Activated CD8-positive, alpha-beta T cell treated with anti-CD3 and anti-CD28 coated beads, Interleukin-2, amount 10 ng/mL, durations not matched to agents 7 days and 5 days (primary cell): ENCODE measurements at places on chromosomes 2 and 18. TPM values are rescaled to one million over a fixed set of nuclear protein-coding genes. Genes with fewer than 3 reads are reported as not detected.

CDH7 gene
- total RNA-seq = not detected

LIMS2 gene
- 38.3 TPM for total RNA-seq

DPYSL5 gene
- not detected for total RNA-seq

SDC1 gene
- not detected for total RNA-seq

DNAH6 gene
- total RNA-seq = 0.89 TPM

SLC5A7 gene
- total RNA-seq = not detected

ARHGAP15 gene
- 158 TPM for total RNA-seq

PAX8 gene
- total RNA-seq = 0.21 TPM

TSPYL6 gene
- total RNA-seq = not detected

CFAP65 gene
- total RNA-seq = not detected

DSC3 gene
- total RNA-seq = not detected

DNA sequence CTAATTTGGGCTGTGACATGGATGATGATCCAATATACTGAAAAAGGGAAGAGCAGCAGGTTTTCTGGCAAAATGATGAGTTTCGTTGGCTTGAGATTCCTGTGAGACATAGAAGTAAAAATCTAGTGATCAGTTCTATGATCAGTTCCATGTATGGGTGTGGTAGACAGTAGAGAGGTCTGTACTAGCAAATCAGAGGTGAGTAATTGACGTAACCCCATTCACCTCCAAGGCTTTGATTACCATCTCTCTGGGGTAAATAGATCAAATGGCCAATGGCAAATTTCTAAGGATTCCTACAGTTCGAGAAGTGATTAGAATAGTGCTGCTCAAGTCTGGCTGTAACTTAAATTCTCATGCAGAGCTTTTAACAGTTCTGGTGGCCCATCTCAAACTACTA, 6.4 kb downstream of the ITGA4 start:
- DNase-seq = no peak

- DNase-seq = no peak
Measured at GRCh38 chr2:23660237-23660636, 266.7 kb downstream of the ATAD2B start.

GRCh38 chr2:1227274-1227900, 185.9 kb upstream of the TPO start:
- DNase-seq = no peak

DNA sequence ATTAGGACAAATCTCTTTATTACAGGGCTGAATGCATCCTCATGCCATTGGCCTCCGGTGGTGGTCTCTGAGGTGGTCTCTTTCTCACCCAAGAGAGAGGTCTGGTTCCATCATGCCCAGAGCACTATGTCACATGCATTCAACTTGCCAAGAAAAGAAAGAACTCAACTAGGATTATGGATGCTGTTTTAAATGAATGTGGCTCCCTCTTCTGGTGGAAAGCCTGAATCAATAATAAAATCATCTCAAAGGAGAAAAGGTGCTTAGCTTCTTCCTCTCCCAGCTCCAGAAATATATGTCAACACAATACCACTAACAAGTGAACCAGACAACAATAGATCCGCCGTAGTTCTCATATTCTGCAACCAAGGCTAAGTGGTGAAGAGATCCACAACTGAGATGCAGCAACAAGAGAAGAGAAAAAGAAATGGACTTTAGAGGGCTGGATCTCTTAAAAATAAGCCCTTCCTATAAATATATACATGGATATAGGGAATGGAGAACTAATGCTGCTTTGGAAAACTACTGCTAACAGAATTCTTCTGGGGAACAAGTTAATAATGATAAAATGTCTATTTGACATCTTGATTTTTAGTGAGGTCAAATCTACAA, 396.8 kb downstream of the NCKAP5 start:
- DNase-seq = no peak

- DNase-seq = no peak
Measured at GRCh38 chr2:165141601-165142354, 62.1 kb downstream of the SCN3A start.

DNA sequence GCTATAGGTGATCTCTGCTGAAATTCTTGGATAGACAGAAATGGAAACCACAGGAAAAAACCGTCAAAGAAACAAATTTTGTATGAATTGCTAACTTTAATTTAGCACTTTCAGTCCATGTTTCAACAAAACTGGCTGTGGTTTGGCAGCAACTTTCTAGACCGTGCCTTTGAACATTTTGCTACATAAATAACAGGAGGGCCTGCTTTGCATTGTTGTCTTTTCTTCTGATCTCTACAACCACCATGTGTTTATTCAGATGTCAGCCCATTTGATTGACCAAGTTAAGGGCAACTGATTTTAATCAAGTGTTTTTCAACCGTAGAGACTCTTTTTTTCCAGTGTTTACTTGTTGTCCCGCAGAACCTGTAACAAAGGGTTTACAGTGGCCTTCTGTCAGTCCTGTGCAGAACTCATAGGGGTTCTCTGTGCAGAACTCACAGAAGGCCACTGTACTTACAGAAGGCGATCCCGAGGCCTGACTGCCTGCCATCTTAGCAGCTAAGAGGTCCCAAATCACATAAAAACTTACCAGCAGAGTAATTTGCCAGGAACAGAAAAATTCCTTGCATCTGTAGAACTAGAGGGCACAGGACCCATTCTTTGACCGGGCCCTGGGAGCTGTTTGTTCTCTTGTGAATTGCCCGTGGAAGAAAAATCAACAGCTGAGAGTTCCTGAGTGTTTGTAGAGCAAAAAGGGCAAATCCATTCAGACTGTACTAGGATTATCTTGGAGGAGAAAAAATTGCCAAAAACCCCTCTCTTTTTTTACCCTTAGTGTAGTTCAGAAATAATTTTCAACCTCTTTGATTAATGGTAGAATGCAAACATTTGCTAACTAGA, 120.6 kb downstream of the PRKRA start:
- DNase-seq = no peak

- DNase-seq = no peak
Measured at GRCh38 chr2:32925283-32925815, 21.4 kb upstream of the LTBP1 start.

DNA sequence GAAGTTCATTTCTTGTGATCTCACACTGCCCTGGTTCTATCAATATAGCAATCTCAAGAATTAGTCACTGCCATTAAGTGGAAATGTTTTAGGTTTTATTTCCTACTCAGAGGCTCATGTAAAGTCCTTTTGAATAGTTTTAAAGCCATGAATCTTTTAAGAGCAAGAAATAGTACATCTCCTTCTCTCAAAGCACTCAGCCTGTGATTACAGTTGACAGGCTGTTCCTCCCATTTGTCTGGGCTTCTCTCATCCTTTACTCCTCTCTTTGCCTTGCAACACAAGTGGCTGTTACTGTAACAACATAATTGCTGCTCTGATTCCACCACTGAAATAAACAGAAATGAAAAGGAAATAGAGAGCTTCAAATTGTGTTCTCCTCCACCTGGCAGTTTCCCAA, 18.4 kb downstream of the GRP start:
- no peak for DNase-seq

DNA sequence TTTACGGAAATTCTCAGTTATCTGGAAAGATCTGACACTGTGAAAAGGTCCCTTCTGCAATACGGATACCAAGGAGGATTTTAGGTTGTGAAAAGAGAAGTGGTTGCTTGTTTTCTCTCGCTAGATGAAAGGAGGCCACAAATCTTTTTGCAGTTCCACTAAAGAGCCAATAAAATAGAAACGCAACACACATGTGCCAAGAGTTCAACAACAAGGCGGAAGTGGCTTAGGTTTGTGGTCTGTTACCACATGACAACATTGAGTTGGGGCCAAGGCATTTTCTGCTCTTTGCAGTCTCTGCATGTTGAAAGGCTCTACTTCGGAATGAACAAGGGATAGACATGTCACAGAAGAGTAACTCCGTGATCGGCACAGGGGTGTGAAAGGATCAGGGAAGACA, 115.7 kb upstream of the OSR1 start:
- peak; percentile 82 for DNase-seq

DNA sequence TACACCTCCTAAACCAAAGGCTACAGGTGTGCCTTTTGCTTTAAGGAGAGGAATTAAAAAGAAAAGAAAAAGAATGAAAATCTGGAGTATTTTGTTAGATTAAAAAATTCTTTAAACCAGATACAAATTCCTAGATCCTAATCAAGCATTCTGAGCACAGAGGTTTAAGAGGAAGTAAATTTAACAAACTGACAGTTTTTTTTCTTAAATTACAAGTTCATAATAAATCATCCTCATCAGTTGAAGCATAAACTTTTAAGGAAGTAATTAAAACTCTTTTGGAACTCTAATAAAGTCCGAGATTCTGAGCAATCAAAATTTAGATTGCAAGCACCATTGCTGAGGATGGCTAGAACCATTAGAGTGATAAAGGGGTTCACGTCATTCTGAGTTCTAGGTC, 75.1 kb downstream of the POLE4 start:
- DNase-seq = no peak

DNA sequence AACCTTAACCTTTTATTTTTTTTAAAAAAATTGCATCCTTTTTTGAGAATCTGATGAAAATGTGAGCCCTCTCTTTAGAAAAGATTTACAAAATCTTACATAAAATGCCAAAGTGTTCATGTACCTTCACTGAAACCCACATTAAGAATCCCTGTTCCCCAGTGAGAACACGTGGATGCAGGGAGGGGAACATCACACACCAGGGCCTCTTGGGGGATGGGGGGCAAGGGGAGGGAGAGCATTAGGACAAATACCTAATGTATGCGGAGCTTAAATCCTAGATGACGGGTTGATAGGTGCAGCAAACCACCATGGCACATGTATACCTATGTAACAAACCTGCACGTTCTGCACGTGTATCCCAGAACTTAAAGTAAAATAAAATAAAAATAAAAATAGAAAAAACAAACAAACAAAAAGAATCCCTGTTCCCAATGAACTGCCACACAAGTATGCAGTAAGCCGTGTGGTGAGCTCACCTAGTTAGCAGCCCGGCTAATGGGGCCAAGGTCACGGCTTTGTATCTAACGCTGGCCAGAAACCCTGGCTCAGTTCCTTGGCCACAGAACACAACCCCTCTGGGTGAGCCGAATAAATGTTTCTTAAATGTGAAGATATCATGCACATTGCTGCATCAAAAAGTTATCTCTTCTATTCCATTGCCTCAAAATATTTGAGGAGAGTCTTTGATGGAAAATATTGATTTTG, 41.4 kb downstream of the CHST9 start:
- DNase-seq = no peak

DNA sequence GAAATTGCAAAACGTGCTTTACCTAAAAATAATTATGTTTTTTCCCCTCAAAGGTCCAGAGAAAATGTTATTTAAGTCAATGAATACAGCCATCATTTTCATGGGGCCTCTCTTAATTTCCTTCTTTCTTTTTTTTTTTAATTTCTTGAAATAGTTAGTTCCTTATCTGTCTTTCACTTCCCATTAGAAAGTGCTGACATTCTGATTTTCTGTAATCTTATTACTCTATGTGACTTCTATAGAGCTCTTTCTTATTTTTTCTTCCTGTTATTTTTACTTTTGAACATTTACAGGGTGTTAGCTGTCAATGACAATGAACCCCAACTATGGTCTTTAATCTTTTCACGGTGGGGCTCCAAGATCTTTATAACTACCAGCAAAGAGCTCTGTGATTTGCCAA, 30.0 kb downstream of the CTLA4 start:
- no peak for DNase-seq

GRCh38 chr2:144671695-144672455, 152.0 kb upstream of the ZEB2 start:
- no peak for DNase-seq

DNA sequence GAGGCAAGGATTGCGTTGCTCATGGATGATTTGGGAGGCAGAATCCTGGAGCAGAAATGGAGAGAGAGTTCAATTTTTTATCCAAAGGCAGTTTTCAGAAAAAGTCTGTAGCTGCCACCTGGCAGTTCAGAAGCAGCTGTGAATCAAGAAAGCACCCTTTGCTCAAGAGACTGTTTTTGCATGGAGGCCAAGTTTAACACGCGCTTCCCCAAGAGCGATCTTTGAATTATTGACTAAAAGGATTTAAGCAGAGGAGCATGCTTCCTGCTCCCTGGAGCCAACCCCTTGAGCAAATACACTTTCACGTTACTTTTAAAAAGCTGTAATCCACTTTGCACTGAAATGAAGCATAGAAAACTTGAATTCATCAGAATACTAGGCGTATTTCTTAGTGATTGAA, 252.4 kb downstream of the RNF144A start:
- DNase-seq = no peak

DNA sequence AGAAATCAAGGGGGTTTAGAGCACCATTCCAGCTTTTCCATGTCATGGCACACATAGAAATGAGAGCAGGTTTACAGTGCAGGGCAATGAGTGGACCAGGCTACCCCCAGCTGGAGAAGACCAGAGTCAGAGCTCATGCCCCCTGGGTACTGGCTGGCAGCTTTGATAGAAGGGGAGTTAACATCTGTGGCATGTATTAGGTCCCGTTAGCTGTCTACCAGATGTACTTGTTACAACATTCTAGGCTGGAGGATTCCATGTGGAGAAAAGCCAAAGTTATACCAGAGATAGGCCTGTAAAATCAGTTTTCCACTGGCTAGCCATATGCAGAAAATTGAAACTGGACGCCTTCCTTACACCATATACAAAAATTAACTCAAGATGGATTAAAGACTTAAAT, 109.2 kb downstream of the CCDC85A start:
- DNase-seq = no peak

DNA sequence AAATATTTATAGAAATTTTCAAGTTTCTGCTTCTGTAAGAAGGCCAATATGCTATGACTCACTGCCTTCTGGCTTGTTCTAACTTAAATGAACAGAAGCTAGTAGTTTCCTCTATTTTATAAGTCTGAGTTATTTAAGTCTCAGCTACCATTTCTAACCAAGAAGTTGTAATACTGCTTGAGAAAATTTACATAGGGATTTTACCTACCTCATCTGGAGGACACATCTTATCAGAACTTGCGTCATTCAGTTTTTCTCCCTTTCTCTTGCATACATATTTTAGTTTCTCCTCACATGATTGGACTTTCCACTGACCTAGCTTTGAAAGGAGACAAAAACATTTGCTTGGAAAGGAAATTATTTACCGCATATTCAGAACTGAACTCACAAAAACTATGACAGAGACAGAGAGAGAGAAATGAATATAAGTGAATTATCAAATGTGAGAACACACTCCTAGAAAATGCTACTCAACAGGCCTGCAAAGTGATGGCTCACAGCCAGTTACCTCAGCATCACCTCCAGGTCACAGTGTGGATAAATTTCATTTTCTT, 81.1 kb upstream of the CD302 start:
- no peak for DNase-seq

- no peak for DNase-seq
Measured at GRCh38 chr18:1846640-1847039, 724.7 kb downstream of the METTL4 start.

- no peak for DNase-seq
Measured at GRCh38 chr2:219131744-219132143, 28.9 kb downstream of the NHEJ1 start.

- no peak for DNase-seq
Measured at GRCh38 chr2:146634230-146635097, 1210.4 kb upstream of the ACVR2A start.

DNA sequence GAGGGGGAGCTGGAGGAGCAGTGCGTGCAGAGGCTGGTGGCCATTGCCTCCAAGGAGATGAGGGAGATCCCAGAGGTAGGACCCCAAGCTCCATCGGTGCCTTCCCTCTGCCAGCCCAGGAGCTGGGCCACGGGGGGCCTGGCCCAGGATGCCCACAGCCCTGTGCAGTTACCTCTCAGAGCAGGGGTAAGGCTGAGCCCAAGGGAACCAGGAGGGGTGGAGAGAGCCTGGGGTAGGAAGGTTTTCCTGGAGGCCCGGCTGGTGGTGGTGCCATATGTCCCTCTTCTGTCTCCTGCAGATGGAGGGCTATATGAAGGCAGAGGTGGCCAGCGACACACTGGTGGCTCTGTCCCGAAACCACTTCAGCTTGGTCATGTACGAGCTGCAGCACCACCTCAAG, 11.4 kb downstream of the MROH2A start:
- DNase-seq = no peak

GRCh38 chr2:42848265-42848664, 55.9 kb upstream of the HAAO start:
- DNase-seq = no peak
